Daoy (cell line): ENCODE measurements at places on chromosomes 3 and 15. TPM values are rescaled to one million over a fixed set of nuclear protein-coding genes. Genes with fewer than 3 reads are reported as not detected.

- no peak for DNase-seq
These were observed 907.5 kb downstream of the ZPLD1 start for GRCh38 chr3:103342205-103342731.

DNA sequence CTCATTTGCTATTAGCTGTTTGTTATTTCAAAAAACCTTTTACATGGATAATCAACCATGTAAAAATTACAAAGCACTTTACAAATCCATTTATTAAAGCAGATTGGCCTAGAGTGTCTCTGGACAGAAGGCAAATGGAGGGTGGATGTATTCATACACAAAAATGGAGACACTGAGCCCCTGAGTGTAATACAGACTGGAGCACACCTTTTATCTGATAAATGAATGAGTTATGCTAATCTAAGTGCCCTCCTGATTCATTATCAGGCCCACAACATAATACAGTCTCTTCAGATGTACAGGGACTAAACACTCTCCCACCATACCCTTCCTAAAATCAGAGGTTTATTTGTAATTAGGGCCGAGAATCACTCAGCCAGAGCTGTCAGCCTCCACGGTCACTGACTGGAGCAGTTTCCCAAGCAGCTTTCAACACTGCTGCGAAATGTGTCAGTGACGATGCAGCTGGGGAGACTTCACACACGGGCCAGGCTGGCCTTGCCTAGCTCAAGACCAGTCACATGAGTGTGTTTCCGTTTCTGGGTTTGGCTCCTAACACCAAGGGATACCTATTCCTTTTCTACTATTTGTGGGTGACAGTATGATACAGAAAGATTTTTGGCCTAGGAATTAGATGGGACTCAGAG lies 271.8 kb downstream of the ZIC1 start:
- no peak for DNase-seq

- no peak for DNase-seq
These were observed 56.3 kb upstream of the CHD2 start for GRCh38 chr15:92843814-92844213.

DNA sequence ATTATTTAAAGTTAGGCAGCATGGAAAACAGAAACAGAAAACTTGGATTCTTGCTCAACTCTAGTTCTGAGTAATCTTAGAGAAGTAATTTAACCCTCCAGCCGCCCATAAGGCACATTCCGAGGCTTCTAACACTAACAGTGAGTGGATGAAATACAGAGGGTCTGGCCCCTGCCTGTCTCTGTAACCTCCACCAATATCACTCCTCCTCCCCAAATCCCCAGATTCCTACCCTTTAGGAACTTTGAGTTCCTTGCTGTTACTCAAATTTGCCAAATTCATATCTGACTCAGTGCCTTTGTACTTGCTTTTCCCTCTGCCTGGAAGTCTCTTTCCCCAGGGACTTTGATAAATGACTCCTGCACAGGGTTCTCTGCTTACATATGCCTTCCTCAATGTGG lies 112.5 kb upstream of the TGFBR2 start:
- peak; percentile 16 for DNase-seq

GRCh38 chr3:127709320-127710060 lies 36.7 kb downstream of the ABTB1 start:
- no peak for DNase-seq

- DNase-seq: no peak
These were observed 10.5 kb downstream of the ANPEP start for GRCh38 chr15:89803941-89804800.

GRCh38 chr15:98446083-98446482 lies 202.3 kb upstream of the IGF1R start:
- DNase-seq: no peak

GRCh38 chr15:25687689-25688088 lies 175.4 kb downstream of the ATP10A start:
- DNase-seq: no peak

MST1R gene
- total RNA-seq: not detected in 2 replicates

CHDH gene
- total RNA-seq: 6.2 TPM in 2 replicates

DNA sequence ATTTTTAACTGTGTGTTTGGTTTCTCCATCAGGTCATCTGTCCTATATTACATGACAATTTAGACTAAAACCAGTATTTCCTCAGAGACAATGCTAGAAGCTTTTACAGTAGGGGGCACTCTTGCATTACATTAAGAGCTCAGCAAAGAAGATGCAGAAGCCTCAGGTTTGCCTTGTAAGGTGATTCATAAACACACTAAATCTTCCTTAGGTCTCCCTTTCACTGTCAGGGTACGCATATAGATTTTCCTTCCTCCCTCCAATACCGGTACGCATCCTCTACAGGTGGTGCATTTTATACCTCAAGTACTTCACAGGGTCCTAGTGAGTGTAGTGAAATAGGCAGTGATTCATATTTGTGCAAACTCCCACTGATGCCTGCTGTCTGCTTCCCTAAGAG lies 46.5 kb downstream of the CD86 start:
- peak; percentile 43 for DNase-seq

GRCh38 chr3:193230610-193231009 lies 10.4 kb upstream of the PLAAT1 start:
- peak; percentile 4 for DNase-seq

DPH3 gene
- 12.5 and 15.1 TPM in 2 replicates for total RNA-seq
